ENCODE measurements at places on chromosomes 1 and 21. TPM values are rescaled to one million over a fixed set of nuclear protein-coding genes. Genes with fewer than 3 reads are reported as not detected.

The TMED5 gene
- 115 TPM for total RNA-seq

GRCh38 chr1:43452789-43453441 lies 816 bp downstream of the HYI start:
- no peak for DNase-seq
- no peaks in the 10 kb centered on the region for H3K27me3 ChIP-seq
- peaks cover 4% of the 10 kb centered on the region for H3K4me1 ChIP-seq
- H3K36me3 ChIP-seq = peaks cover 35% of the 10 kb centered on the region

DNA sequence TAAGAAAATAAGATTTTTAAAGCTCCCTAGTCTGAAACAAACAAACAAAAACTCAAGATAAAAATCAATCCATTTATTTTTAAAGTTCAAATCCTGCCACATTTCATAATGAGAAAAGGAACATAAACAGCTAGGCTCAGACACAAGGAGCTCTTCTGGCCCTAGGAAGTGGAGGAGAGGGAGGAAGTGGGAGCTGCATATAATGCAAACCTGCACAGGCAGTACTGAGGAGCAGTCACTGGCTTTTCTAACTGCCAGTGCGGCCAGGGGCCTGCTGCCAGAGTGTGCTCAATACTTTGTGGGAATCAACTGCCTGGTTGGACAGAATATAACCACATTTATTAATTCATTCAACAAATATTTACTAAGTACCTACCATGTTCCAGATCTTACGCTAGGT lies 139.8 kb upstream of the SPATA6 start:
- no peak for DNase-seq
- H3K27ac ChIP-seq = no peak overlapping the region
- H3K36me3 ChIP-seq = no peaks in the 10 kb centered on the region

DNA sequence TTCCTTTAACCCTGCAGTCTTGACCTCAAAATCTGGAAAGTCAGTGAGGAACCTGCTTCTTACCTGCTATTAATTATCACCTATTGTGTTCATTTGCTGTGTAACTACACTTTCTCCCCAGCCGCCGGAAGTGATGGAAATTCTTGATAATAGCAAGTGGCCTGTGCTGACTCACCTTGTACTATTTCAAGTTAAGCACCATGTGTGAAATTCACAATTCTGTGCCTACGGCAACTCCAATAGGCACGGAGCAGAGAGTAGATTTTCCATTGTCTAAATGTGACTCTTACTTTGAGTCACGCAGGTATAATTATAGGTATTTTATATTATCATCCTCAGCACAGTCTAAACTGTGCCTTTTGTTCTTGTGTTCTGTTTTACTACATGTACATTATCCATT lies 466.8 kb downstream of the KIF26B start:
- no peak for DNase-seq
- no peaks in the 10 kb centered on the region for H3K36me3 ChIP-seq
- no peak overlapping the region for H3K4me3 ChIP-seq
- no peaks in the 10 kb centered on the region for H3K27me3 ChIP-seq

GRCh38 chr1:216804111-216804510 lies 80.9 kb upstream of the ESRRG start:
- no peak overlapping the region for H3K4me3 ChIP-seq
- no peaks in the 10 kb centered on the region for H3K27me3 ChIP-seq
- no peaks in the 10 kb centered on the region for H3K36me3 ChIP-seq
- no peak overlapping the region for H3K27ac ChIP-seq
- no peaks in the 10 kb centered on the region for H3K4me1 ChIP-seq
- DNase-seq = no peak
